ENCODE measurements at places on chromosomes 1 and 21.

- DNase-seq, result no peak
These were observed 144.3 kb downstream of the ZSCAN20 start for GRCh38 chr1:33616780-33617179.

DNA sequence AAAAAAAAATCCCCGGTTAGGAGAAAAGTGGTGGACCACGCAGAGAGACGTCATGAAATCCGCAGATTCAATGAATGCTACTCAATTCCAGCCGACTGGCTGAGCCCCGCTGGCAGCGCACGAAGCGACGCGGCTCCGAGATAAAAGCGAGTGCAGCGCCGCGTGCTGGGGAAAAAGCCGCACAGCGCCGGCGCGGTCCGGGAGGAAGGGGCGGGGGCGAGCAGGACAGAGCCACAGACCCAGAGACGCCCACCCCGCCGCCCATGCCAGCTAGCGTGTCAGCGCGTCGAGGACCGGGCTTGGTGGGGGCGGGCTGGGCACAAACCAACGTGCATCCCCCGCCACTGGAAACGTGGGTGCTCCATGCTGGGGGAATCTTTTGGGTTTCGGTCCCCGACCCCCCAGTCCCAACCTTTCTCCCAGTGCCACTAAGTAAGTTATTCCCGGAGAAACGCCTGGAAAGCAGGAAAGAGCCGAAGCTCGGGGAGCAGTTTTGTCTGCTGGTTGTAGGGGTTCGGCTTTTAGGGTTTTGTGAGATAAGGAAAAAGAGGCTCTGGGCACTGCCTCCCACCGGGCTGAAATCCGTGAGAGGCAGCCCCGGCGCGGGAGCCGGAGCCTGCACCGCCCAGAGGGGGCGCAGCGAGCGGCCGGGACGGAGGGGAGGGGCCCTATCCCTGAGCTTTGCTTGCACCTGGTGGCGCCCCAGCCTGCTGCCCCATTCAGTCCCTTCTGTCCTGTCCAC, at the start of gene KCNJ6:
KCNJ6 (minus strand) TSS at position 148 of the 742 bp plus-strand sequence. CDS start 75,775 bp downstream, outside the sequence.
- DNase-seq, result peak; percentile 40

DNA sequence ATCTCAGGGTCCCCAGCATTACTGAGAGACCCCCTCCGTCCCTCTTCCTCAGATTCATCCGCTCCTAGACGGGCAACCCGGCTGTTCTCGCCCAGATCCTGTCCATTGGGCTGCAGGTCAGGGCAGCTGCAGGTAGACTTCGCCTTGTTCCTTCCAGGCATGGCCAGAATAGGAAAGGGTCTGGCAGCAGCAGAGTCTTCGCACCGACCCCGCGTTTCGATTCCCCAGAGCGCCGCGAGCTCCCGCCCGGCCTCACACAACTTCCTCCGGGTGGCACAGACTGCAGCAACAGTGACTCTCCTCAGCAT, 265 bp downstream of the NRDC start:
- DNase-seq, result no peak

GRCh38 chr1:241413974-241414373, 57.0 kb upstream of the RGS7 start:
- no peak for DNase-seq

- no peak for DNase-seq
These were observed 527 bp downstream of the MACO1 start for GRCh38 chr1:25430967-25431881.

DNA sequence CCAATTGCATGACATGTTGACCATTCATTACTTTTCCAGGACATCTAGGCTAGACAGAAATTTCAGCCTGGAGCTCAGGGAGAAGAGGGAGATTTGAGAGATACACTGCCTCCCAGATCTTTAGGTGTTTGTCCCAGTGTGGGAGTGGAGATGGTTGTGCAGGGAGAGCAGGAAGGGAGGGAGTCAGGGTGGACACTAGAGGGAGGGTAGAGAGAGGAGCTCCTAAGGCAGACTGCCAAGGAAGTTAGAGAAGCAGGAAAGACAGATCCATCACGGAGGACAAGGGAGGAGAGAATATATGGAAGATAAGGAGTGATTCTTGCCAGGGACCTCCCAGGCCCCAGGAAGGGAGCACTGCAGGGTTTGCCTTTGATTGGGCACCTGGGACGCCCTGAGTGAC, 8.7 kb downstream of the CDCA8 start:
- DNase-seq, result no peak

DNA sequence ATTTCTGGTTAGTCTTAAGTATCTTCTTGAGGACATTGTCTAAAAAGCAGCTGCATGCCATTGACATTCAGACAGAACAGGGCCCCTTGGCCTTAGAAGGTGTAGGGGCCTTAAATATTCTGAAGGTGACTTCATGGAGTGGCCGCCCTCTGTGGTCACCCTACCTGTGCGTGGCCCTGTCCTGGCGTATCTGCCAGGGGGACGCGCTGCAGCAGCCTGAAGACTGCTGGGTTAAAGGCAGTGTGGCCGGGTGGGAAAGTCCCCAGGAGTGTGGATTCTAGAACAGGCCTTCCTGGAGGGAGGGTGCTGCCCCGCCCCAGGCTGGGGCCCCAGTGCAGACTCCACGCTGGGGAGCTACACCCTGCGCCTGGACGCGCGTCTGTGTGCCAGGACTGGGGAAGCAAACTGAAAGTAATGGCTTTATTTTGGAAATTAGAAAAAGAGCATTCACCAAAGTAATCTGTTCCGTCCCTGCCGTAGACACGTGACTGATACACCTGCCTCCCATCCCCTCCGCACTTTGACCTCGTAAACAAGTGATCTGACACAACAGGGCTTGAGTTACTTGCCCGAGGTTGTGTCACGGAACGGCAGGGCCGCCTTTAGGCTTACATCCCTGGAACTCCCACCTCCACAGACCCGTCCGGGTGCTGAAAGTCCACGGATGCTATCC, 1.8 kb downstream of the AGPAT3 start:
- no peak for DNase-seq

GRCh38 chr1:210123383-210123782, 109.2 kb upstream of the SERTAD4 start:
- no peak for DNase-seq

DNA sequence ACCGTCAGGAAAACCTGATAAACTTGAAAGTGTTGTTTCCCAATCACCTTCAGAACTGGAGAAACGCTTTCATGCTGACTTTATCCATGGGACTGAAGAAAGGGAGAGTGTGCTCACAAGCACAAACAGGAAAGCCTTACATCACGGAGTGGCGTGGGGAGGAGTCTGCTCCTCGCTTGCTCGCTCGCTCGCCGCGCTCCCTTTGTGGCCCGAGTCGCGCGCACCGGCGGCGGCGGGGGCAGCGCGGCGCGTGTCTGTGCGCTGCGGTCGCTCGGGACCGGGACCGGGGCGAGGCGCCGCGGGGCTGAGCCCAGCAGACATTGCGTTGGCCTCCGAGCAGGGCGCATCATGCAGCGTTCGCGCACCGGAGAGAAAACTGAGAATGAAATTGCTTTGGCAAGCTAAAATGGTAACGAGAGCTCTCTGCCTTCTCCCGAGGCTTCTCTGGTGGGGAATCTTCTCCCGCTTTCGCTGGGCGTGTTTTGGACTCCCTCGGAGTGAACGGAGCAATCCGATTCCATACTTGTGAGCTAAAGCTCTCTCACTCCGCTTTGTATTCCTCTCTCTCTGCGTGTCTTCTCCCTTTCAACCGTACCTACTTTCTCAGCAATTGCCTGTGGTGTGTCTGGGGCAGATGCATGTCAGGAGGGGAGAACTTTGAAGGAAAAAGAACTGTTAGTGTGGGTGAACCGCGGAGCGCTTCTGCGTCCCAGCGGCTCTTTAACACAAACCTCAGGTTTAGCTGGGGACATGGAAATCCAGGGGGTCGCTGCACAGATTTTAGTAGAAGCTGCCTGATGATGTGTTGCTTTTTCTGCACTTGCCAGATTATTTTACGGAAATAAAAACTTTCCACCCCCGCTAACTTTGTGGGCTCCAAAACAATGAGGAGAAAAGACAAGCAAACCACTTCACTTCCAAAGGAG, at the start of gene RGL1:
RGL1 (plus strand) TSS at position 205 of the 926 bp plus-strand sequence; CDS start at position 383, 178 bp downstream.
- peak; percentile 81 for DNase-seq

DNA sequence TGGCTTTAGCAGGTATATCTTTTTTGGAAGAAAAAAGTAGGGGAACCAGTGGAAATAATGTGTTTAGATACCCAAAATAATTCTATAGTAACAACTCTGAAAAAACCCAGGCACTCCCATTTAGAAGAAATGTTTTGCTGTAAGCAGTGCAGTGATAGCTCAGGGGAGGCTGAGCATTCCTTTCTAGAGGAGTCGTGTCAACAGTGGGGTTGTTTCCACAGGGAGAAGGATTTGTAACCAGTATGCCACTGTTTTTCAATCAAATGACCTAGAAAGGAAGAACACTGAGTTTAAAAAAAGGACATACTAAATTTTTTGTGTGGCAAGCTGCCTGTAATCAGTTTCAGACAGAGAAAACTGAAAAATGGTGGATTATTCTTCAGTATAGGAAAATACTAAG, 2.4 kb downstream of the PGD start:
- no peak for DNase-seq

DNA sequence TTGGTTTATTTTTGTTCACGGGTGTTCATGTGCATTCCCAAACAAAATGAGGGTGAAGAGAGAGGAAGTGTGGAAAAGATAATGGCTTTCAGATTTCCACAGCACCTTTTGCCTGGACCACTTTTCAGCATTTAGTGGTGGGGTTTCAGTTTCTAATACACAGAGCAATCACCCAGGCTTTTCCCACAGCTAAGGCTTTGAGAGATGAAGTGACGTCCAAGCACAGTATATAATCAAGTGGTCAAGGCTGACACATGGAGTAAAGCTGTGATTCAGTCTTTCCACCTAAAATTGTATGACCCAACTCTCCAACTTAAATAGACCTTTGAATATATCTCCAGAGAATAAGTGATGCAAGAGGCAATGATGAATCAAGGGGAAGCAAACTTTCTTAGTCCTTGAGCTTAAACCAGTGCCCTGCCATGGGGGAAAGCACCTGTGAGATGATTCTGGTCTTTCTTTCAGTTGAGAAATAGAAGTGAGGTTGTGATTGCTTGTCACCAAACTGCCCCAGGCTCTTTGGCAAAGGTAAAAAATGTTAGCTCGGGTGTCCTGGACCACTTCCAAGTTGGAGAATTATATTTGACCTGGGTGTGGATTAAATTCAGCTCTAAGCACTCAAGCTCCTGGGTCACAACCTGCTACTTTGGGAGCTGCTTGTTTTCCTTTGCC, 2.4 kb upstream of the PIK3R3 start:
- no peak for DNase-seq

- no peak for DNase-seq
These were observed 8.2 kb upstream of the KCNA3 start for GRCh38 chr1:110682898-110683297.

DNA sequence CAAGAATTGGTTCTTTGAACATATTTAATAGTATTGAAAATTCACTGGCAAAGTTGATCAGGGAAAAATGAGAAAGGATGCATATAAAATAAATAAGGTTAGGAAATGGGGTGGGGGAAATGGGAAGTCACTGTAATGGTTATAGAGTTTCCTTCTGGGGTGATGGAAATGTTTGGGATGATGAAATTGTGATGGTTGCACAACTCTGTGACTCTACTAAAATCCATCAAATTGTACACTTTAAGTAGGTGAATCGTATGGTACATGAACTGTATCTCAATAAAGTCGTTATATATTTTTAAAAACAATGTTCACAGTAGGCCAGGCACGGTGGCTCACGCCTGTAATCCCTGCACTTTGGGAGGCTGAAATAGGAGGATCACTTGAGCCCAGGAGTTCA, 56.4 kb upstream of the ZYG11A start:
- no peak for DNase-seq

GRCh38 chr21:44818640-44819011, 764 bp upstream of the SUMO3 start:
- DNase-seq, result no peak

GRCh38 chr1:3064296-3064850, 4.6 kb upstream of the PRDM16 start:
- DNase-seq, result no peak

- peak; percentile 41 for DNase-seq
These were observed at the start of gene LRRC7 for GRCh38 chr1:69567652-69568420. LRRC7 (plus strand) TSS chr1:69567922; CDS start chr1:69568640, 718 bp downstream.

- DNase-seq, result no peak
These were observed 246.3 kb downstream of the USH2A start for GRCh38 chr1:216176970-216177369.

DNA sequence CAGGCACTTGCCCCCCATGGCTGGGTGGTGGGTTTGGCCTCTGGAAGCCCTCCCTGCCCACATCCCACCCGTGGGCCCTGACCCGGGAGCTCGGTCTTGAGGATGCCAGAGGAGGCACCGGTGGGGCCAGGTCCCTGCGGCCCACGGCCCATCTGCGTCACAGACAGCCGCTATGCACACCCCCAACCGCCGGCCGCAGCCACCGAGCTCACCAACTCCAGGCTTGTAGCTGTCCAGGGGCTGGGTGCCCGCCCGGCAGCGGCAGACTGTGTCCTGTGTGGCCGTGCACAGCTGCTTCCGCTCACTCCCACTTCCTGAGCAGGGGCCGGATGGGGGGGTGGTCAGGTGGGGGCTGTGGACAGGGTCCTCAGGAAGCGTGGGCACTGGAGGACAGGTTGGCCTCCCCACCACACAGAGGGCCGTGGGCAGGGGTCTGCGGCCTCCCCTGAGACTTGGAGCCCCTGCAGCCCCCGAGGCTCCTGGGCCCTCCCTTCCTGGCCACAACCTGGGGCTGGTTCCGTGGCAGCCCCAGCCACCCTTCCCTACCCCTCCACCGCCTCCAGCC, 1.1 kb downstream of the TNFRSF4 start:
- no peak for DNase-seq

- DNase-seq, result no peak
These were observed 4.1 kb downstream of the SH3BP5L start for GRCh38 chr1:248821641-248822040.

- no peak for DNase-seq
These were observed 85.8 kb downstream of the NIBAN1 start for GRCh38 chr1:184888505-184888904.

GRCh38 chr1:211928993-211929637, 98.6 kb upstream of the LPGAT1 start:
- DNase-seq, result no peak

GRCh38 chr1:6727535-6727934, 25.9 kb upstream of the DNAJC11 start:
- DNase-seq, result peak; percentile 49

- peak; percentile 88 for DNase-seq
These were observed 5.4 kb upstream of the NEK2 start for GRCh38 chr1:211680752-211681327.

- DNase-seq, result no peak
These were observed 66.8 kb upstream of the SLC44A3 start for GRCh38 chr1:94753171-94753972.

GRCh38 chr1:182120411-182121258, 59.1 kb upstream of the ZNF648 start:
- DNase-seq, result peak; percentile 85

- DNase-seq, result no peak
These were observed 286.1 kb downstream of the RPS6KC1 start for GRCh38 chr1:213337025-213337678.

Measured in midbrain (tissue), 1 donor.